WTC11 (cell line): ENCODE measurements at places on chromosomes 13 and 19.

DNA sequence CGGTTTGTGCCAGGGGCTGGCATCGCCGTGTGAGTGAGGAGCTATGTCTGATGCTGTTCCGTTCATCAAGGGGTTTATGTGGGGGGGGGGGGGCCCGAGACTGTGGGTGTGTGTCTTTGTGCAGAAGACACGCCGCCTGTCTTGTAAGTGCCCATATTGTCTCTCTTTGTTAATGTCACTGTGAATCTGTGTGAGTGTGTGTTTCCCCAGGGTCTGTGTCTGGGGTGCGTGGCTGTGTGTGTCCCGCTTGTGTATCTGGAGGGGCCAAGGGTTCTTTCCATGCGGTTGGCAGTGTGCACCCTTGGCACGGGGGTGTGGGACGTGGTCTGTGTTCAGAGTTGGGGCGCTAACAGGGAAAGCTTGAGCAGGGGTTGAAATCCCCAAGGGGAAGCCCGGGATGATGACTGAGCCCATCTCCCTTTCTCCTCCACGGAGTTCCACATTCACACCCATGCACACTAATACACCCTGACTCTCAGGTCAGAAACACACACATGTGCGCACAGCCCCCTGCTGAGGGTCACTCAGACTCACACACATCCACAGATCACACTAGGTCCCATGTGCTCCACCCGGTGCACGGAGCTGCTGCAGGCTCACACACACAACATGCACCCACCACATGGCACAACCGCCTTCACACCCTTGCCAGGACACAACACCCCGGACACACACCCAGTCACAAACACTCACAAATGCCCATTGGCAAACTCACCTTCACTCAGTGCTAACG, 1.8 kb downstream of the NCAN start:
- DNase-seq = no peak

DNA sequence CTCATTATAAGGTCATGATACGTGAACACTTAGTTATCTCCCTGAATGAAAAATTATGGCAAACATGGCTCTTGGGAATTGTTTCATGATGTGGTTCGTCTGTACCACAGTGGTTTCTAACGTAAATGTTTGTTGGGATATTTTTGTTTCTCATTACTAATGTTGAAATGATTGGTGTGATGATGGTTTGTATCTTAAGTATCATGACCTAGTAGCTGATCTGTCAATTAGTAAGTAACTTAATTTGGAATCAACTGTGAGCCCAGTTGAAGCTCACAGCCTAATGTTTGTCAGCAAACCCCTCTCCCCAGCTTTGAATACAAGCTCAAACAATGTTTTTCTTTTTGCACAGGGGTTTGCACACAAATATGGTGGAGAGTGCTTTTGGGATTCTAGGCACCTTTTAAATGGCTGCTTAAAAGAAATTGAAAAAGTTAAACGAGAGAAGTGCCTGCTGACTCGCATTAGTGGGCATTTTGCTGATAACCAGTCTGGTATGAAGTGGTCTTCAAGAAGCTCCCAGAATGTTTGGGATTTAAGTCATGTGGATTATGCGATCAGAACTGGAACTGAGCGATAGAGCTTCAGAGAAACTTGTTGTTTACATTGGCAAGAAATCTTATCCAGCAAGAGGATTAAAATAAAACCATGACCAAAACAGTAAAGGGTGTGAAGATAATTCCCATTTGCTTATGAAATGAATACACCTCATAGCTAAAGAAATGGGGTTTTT, 68.2 kb downstream of the LMO7 start:
- no peak for DNase-seq

GRCh38 chr19:4425537-4425936, 23.1 kb downstream of the CHAF1A start:
- no peak for DNase-seq

GRCh38 chr13:41970918-41971317, 10.0 kb upstream of the VWA8 start:
- DNase-seq = no peak

- no peak for DNase-seq
Measured at GRCh38 chr19:28403690-28404089, 809.3 kb downstream of the UQCRFS1 start.

GRCh38 chr13:46170687-46171086, 11.3 kb downstream of the LCP1 start:
- DNase-seq = no peak

GRCh38 chr13:65125236-65125635, 2104.9 kb downstream of the PCDH9 start:
- no peak for DNase-seq

- no peak for DNase-seq
Measured at GRCh38 chr13:96650301-96650886, 343.9 kb downstream of the OXGR1 start.

- no peak for DNase-seq
Measured at GRCh38 chr13:22024381-22024994, 353.6 kb downstream of the FGF9 start.
